Amygdala (tissue), 56 donors: ENCODE measurements at places on chromosomes 12 and 14.

GRCh38 chr14:103372552-103373304 lies 12.5 kb upstream of the MARK3 start:
- DNase-seq = no peak

DNA sequence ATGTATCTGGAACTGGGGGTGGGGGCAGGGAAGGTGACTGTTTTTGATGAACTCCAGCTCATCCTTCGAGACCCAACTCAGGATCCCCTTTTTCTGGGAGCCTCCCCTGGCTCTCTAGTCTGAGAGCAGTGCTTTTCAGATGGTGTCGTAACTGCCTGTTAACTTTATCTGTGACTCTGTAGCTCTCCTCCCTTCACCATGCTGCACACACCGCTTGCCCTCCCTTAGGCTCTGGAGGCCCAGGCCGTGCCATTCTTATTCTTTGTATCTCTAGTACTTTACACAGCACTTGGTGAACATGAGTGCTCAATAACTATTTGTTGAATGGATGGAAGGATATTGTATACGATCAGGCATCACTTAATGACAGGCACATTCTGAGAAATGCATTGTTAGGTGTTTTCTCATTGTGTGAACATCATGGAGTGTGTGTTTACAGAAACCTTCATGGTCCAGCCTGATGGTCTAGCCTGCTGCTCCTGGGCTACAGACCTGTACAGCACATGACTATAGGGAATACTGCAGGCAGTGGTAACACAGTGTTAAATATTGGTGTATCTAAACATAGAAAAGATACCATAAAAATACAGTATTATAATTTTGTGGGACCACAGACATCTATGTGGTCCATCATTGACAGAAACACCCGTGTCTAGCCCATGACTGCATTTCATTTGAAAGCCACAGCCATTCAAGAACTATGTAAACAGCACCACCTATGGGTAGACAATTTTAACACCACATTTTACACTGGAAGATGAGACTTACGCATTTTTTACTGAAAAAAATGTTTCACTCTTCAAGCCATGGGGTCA lies 91.8 kb downstream of the EML1 start:
- no peak for DNase-seq

DNA sequence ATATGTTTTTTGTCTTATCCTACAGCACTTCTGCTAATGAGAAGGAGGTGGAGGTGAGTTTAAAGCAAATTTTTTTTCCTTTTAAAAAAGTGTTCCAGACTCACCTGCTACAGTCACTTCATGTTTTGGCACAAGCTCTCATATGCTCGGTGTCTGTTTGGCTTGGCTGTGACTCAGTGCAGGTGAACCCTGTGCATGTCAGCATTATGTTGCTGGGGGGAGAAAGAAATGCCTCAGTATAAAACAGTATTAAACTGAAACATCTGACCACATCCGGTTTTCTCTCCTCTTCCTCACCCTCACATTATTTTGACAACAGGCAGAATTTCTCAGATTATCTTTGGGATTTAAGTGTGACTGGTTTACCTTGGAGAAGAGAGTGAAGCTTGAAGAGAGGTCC lies 105.2 kb downstream of the DNAI7 start:
- no peak for DNase-seq

DNA sequence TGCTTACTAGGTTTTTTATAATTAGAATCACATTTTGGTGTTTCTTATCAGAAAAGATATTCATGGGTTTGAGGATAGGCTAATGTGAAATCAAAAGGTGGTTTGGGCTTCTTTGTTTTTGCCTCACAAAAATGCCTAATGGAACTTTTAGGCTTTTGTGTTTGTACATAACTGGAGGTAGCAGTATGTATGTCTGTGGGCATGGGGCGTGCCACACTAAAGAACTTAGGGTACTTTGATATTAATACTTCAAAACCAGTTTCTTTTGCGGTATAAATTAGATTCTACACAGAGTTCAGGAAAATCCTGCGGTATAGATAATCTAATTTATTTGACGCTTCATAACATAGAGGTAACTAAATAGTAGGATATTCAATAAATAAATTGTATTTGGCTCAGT lies 1.9 kb downstream of the ETV6 start:
- no peak for DNase-seq

DNA sequence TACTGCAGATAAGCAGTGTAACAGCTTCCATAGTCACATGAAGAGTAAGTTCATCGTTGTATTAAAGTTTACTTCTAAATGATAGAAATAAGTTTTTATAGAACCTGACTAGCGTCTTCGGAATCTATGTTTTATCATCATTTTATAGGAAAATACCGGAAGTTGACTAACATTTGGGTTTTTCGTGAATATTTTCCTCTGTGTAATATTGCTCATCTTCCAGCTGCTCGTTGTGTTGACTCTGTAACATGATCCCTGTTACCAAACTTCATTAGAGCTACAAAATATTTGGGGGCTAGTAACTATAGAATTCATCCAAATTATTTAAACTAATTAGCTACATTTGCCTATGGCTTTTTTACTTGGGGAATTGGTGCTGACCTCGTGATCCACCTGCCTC lies 37.2 kb downstream of the DDX51 start:
- DNase-seq = no peak

DNA sequence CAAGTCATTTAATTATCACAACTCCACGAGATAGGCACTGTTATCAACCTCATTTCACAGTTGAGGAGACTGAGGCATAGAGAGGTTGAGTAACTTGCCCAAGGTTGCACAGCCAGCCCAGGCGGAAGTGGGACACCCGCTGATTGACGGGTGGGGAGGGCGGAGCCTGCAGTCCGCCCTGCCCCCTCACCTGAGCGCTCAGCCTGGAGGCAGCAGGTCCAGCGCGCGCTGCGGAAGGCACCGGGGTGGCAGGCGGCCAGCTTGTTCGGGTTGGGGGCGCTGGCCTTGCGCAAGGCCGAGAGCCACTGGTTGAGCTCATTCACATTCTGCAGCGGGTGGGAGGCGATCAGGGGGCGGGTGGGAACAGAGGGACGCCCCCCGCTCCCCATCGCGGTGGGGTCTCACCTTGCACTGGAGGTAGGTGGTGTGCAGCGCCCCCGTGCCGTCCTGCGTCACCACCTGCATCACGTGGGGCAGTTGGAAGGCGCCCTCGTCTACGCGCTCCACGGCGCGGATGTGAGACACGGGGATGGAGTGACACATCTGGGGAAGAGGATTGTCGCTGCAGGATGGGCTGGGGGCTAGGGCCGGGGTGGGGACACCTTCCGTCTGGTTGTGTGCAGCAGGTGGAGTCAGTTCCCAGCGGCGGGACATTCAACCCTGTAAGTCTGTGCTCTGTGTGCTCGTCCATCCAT lies 31.7 kb downstream of the RASAL1 start:
- no peak for DNase-seq

DNA sequence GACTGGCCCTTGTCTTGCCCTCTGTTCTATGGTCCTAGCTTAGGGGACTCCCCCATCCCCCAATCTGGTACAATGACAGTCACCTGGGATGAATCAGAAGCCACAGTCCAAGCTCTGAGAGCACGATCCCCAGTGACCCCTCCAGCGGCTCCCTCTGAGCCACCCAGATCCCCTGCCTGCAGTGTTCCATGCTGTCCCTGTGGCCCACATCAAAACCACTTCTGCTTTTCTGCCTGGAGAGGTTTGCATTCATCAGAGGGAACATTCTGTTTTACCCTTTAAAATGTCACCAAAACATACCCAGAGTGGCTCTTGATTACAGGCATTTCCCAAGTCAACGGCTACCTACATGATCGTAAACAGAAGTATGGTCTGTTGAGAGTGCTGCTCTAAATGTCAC lies 47.5 kb downstream of the NOS1 start:
- DNase-seq = no peak
